DMS79 treated with DMSO at 0.1 percent for 48 hours (cell line): ENCODE measurements at places on chromosomes 16 and 17.
A peak's percentile ranks its signal among the peaks of the same experiment; 100 is the strongest.

DNA sequence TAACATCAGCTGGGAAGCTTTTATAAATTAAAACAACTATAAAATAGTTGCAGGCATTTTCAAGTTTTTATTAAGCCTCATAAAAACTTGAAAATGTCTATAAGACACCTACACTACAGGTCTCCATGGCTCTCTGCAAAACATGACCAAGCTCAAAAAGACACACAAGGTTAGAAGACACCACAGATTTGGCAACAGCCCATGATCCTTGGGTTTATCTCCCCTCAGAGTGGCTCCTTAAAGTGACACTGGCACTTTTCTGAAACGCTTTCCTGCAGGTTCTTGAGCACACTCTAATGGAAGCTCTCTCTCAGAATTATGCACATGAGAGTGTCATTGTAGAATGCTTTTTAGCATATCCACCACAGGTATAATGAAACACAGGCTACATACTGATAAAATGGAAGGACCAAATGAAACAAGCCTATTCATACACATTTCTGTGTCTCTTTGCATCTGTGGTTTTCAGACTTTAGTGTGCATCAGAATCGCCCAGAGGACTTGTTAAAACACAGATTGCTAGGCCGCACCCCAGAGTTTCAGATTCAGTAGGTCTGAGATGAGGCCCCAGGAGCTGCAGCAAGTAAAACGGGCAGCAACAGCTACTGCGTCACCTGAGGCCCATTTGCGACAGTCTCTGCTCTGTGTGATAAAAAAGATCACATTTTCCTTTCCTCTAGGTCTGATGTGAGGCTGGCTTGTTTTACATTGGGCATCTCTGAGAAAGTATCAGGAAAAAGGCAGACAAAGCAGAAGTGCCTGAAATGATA lies 75.0 kb upstream of the WSB1 start:
- no peak for DNase-seq

GRCh38 chr17:3009411-3009920 lies 53.9 kb downstream of the OR1D5 start:
- DNase-seq, result no peak

- DNase-seq, result peak; percentile 17
These were observed 101.2 kb downstream of the RPTOR start for GRCh38 chr17:80645706-80646325.

- DNase-seq, result no peak
These were observed 84.2 kb downstream of the ZFHX3 start for GRCh38 chr16:72963533-72964315.

GRCh38 chr16:11757671-11758545 lies 15.3 kb upstream of the TXNDC11 start:
- DNase-seq, result peak; percentile 58

GRCh38 chr16:30669026-30669902 lies 11.0 kb downstream of the FBRS start:
- no peak for DNase-seq

DNA sequence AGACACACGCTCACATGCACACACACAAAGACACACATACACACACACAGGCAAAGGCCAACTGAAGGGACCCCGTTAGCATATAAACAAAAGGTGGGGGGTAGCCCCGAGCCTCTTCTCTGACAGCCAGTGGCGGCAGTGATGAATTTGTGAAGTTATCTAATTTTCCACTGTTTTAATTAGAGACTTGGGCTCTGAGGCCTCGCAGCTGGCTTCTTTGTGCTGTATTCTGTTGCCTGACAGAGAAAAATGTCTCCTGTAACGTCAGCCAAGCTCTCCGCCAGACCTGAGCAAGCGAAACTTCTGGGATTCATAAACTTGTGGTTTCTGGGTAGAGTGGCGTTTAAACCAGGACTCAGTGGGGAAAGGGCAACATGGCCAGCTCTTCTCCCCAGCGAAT lies 113.9 kb upstream of the FOXF1 start:
- DNase-seq, result no peak

- DNase-seq, result no peak
These were observed 11.6 kb upstream of the CAPN15 start for GRCh38 chr16:515939-516226.

DNA sequence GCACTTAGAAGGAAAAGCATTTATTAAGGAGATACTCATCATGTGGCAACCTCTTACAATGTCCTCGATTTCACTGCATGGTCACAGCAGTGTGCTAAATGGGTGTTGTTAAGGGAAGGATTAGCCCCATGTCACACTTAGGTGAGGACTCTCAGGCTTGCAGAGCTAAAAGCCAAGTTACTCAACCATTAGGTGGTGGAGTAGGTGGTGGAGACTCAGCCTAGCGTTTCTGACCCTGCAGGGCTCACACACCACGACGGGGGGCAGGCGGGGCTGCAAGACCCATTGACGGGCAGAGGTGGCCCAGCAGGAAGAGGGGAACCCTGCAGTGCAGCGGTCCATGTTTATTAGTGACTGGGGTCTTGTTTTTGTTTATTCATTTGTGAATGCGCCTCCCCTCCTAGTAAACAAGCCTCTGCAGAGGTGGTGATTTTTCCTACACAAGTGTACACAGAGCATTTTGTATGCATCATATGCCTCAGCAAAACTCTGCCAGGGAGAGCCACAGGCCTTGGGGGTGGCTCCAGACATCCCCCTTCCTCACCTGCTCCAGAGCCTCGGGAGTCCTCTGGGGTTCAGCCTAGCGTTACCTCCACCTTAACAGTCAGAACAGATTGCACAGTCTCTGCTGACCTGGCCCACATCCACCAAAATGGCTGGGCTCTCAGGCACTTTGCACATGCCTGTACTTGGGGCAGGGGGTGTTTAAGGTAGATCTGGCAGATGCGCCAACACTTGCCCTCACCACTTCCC lies 216.7 kb downstream of the C16orf95 start:
- DNase-seq, result peak; percentile 28

DNA sequence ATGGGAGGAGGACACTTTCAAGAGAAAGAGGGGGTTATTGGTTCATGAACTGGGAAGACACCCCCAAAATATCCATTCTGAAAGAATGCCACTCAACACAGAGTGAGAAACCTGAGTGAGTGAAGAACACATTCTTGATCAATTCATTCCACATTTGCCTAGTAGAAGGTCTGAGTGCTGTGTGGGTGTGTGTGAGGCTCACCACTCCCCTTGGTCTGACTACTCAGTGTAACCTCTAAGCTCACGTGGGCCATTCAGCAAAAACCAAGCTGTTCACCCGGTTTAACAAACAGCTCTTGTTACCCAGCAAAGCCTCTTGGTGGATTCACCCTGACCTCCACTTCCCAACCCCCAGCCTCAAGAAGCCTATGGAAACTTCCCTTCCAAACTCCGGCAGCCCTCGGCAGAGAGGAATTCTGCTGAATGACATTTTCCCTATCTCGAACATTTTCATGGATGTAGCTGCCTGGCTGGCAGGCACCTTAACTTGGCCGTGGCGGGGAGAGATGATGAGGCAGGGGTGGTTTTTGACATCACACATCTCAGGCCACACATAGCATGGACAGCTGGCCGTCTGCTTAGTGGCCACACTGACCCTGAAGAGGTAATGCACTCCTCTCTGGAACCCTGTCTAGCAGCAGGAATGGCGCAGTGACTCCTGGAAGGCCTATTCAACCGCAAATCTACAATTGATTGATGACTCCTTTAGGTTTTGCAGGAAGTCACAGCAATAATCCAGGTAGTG lies 11.6 kb downstream of the ST6GALNAC1 start:
- DNase-seq, result no peak
